Caco-2 (cell line): ENCODE measurements at places on chromosomes 16 and 17. TPM values are rescaled to one million over a fixed set of nuclear protein-coding genes. Genes with fewer than 3 reads are reported as not detected.

GRCh38 chr17:72658675-72659074, 433.8 kb downstream of the SLC39A11 start:
- no peaks in the 10 kb centered on the region for H3K27me3 ChIP-seq
- no peak overlapping the region for H3K27ac ChIP-seq
- DNase-seq, result no peak
- H3K4me1 ChIP-seq, result peaks cover 15% of the 10 kb centered on the region
- no peak overlapping the region for H3K4me3 ChIP-seq
- no peaks in the 10 kb centered on the region for H3K36me3 ChIP-seq

GRCh38 chr17:35531160-35531559, 6.3 kb downstream of the SLFN12L start:
- no peaks in the 10 kb centered on the region for H3K4me1 ChIP-seq
- no peak overlapping the region for H3K27ac ChIP-seq
- DNase-seq, result no peak
- H3K4me3 ChIP-seq, result no peak overlapping the region
- H3K27me3 ChIP-seq, result no peaks in the 10 kb centered on the region

DNA sequence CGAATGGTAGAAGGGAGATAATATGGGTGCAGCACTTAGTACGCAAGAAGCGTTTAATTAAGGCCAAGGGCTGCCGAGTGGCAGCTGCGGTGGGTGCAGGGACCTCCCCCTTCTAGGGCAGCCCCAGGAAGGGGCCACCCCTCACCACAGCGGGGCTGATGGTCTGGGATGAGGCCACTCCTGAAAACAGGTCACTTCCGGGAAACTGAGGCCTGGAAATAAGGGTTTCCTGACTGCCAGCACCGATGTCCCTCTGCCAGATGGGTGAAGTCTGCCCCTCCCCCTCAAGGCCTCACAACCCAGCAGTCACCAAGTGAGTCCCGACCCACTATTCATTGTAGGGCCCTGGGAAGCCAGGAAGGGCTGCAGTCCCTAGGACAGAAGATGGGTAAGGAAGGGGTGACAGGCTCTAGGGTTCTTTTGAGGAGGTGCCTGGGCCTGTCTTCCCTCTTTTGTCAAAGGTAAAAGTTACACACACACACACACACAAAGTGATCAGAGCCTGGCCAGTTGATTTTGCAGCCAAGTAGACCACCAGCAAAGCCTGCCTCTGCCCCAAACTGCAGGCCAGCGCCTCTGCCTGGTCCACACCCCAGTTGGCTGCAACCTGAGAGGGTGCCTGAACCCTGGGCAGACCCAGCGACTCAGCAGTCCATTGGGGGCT, 12.5 kb downstream of the SREBF1 start:
- no peak for DNase-seq

The FZD2 gene
- total RNA-seq, result 36.4 and 39.5 TPM in 2 replicates

The PDILT gene
- not detected in 2 replicates for total RNA-seq

The CASKIN1 gene
- 6.6 and 10.8 TPM in 2 replicates for total RNA-seq

The TVP23C gene
- 15.3 and 17.1 TPM in 2 replicates for total RNA-seq
